ENCODE measurements at places on chromosomes 7 and 10. TPM values are rescaled to one million over a fixed set of nuclear protein-coding genes. Genes with fewer than 3 reads are reported as not detected.

Gene CDK6
- total RNA-seq: 49.2 TPM

Gene CADPS2
- 22.4 TPM for total RNA-seq

Gene ITPRID1
- 0.39 TPM for total RNA-seq

Gene TRPV5
- total RNA-seq: not detected

Gene RSU1
- total RNA-seq: 36.6 TPM

- DNase-seq: peak; percentile 87
Observed at GRCh38 chr10:122051609-122052385, 62.8 kb downstream of the TACC2 start.

DNA sequence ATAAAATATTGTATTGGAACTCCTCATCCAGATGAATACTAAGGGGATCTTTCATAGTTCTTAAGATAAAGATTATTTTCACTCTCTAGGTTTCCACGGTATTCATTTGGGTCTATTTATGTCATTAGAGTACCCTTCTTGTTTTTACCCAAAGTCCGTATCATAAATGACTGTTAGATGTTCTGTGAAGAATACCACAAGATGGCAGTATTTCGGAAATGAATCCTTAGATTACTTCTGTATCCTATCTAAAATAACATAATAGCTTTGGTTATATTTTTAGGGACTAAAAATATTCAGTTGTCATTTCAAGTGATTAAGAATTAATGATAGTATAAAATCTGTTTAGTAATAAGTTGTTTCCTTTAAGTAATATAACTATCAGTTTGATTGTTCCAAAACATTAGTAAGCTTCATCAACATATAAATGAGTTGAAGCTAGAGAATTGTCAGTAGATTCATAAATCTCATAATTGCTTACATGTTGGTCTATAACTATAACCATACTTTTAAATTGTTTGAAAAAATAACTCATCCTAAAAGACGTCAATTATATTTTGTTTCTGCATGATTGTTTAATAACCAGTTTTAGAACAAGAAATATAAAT is 337.5 kb upstream of the KCND2 start:
- DNase-seq: peak; percentile 41

DNA sequence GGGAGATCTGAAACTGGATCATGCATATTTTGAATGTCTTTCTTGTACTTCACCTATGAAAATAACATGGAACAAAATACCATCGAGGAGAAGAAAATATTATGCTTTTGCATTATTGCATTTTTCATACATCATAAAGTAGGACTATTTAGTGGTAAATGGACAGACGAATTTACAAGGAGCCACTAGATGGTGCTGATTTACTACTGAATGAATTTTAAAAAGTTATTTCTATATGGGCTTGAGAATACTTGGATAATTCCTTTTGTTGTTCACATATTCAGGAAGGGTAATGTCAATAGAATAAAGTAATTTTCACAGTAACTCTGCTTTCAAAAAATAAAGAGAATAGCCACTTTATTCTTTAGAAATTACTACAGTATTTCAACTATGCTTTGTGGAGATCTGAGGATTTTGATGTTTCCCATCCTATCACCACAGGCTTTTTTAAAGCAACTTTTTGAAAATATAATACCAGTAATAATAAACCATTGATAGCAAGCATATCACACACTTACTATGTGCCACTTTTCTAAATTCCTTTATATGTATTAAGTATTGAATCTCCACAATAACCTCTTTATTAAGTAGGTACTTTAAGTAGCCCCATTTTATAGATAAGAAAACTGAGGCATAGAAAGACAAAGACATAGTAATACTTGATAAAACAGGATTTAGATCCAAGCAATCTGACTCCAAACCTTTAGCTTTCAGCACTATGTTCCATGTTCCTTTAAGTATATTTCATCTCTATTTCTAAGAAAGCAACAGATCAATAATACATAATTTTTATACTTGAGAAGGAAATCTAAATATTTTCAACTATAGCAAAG is 38.6 kb downstream of the NEBL start:
- peak; percentile 6 for DNase-seq

GRCh38 chr7:82755705-82756551 is 312.4 kb upstream of the CACNA2D1 start:
- DNase-seq: no peak

DNA sequence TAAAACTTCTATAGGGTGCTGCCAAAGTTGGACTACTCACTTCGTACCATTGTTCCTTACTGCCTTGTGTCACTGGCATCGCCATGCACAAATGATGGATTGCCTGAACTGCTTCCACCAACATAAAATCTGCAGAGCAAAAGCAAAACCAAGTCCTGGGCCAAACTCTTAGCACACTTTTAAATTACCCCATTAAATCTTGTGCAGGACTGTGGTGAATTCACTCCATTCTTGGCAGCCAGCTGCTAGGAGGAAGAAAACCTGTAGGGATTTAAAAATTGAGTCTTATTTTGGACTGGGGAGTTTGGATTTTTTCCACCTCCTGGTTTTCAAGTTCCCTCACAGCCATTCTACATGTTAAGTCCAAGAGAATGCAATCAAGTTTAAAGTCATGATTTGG is 646.9 kb downstream of the SORCS3 start:
- no peak for DNase-seq

GRCh38 chr7:11750191-11750590 is 81.8 kb downstream of the THSD7A start:
- DNase-seq: no peak

- DNase-seq: peak; percentile 83
Observed at GRCh38 chr7:131370523-131370968, 42.9 kb downstream of the MKLN1 start.

- DNase-seq: no peak
Observed at GRCh38 chr7:80500325-80500724, 11.5 kb downstream of the GNAT3 start.

DNA sequence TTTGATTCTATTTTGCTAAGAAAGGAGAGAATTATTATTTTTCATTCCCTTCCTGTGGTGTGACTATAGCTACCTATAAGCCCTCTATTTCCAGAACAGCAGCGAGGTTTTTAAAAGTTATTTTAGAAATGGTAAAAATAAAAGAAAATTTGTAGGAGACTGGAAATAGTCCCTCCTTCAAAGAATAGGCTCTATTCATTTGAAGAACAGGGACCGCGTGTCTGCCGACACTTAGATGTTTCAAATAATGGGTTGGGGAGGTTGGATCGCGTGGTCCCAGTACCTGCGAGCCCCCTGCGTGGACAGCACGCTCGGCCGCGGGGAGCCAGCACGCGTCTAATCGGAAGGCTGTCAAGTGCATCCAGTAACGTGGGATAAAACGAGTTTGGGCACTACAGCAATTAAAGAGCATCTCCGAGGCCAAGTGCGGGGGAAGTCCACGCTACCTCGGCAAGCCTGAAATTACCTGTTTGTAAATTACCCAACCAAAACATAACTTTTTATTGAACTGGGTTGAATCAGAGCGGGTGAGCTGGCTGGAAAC is 1.0 kb downstream of the CACNA2D1 start:
- peak; percentile 21 for DNase-seq
